ENCODE measurements at places on chromosomes 12 and 14.

DNA sequence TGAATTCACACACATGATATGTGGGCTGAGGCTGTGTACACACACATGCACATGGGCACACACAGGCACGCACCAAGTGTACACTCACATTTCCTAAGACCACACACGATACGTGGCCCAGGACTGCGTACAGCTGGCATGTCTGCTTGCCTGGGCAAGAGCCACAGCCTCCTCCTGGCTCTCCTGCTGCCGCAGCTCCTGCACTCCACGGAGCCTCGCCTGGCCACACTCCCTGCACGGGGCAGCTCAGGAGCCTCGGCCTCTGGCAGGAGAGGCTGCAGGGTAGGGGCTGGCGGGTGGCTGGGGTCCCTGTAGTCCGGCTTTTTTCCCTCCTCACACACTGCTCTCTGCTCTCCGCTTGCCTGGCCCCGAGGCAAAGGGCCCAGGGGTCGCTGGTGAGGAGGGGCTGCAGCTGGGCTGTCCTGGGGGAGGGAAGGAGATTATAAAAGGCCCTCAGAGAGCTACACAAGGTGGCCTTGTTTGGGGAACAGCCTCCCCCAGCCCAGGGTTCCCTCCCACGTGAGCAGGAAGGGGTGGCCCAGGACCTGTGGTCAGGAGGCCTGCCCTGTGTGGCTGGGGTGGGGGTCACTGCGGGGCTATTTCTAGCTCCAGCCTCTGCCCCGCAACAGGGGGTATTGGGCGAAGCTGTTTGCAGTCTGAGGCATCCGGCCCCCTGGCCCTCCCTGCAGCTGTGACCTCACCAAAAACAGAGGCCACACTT lies 89.0 kb upstream of the SFSWAP start:
- peak; percentile 74 for ATAC-seq

DNA sequence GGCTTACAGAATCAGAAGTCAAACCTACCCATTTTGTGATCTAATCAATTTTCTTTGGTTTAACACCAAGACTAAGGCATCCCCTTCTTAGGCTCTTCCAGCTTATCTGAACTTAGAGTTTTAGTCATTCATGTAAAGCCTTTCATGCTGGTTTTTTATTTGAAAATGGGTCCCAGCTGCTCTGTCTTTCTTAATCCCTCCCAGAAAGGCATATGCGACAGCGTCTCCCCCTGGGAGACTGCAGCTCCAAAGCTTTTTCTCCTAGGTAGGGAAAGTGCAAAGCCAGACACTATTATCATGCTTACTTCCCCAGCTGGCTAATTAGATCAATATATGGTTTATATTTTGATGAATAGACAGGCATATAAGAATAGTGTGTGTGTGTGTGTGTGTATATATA lies 96.6 kb upstream of the E2F7 start:
- ATAC-seq: no peak

GRCh38 chr14:20798318-20798717 lies 4.3 kb downstream of the RNASE1 start:
- ATAC-seq: no peak

GRCh38 chr12:49585477-49586459 lies 17.8 kb upstream of the MCRS1 start:
- no peak for ATAC-seq

- ATAC-seq: no peak
Observed at GRCh38 chr12:68138480-68138879, 21.1 kb downstream of the IFNG start.

GRCh38 chr14:57871459-57872080 lies 5.7 kb upstream of the SLC35F4 start:
- ATAC-seq: peak; percentile 71

GRCh38 chr12:15038137-15038536 lies 65.3 kb downstream of the PDE6H start:
- no peak for ATAC-seq

DNA sequence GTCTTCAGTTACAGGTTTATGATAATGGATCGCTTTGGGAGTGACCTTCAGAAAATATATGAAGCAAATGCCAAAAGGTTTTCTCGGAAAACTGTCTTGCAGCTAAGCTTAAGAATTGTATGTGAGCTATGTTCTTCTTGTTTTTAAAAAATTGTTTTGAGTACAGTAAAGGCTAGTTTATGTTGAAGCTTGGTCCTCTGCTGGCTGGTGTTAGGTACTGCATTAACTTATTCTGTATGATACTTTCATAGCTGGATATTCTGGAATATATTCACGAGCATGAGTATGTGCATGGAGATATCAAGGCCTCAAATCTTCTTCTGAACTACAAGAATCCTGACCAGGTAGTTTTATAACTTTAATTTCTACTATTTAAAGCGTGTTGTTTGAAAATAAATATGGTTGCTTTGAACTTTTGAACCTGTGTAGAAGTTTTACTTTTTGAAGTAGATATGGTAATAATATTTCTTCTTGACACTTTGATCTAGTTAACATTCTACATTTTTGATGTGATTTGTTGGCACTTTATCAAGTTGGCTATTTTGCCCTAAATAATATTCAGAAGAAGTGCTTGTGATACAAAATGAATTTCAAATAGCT lies 55.7 kb downstream of the VRK1 start:
- peak; percentile 87 for ATAC-seq

- ATAC-seq: no peak
Observed at GRCh38 chr12:51721282-51721940, 127.1 kb downstream of the FIGNL2 start.

All from motor neuron (in vitro differentiated cells).